ENCODE measurements at places on chromosomes 5 and 9.

- DNase-seq, result peak; percentile 50
Measured at GRCh38 chr9:90870621-90871326, 69.2 kb downstream of the SYK start.

- DNase-seq, result no peak
Measured at GRCh38 chr9:7403839-7404487, 395.6 kb downstream of the DMAC1 start.

DNA sequence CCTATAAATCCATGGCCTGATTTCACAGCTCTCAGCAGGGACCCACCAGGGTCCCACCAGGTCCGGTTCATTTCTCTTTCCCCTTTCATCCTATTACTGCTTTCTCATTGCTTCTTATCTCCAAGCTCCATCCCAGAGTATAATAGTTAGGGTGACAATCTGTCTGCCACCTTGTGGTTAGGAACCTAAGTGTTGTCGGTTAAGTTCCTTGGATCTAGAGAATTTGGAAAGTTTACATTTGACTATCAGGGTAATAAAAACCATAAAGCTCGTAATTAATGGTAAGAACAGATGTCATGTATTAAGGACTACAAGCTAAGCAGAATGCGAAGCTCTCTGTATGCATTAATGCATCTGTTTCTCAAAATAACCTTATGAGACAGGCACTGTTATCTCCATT, 259.1 kb downstream of the SH3GL2 start:
- DNase-seq, result no peak

DNA sequence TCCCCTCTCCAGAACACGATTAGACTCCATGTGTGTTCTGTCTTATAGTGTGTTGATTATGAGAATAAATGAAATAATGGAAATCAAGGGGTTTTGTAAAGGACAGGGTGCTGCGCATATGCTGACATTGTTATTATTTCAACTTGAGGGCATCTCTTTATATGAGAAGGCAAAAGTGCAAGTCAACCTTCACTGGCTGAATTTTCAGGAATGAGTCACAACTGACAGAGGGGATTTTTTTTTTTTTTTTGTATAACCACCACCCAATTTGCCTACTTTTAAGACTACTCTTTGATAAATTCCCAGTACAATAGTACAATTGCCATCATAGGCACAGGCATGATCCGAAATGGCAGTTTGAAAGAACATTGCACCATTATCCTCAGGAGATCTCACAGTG, 419.2 kb upstream of the NMUR2 start:
- DNase-seq, result no peak

GRCh38 chr5:126014676-126015075, 408.5 kb upstream of the GRAMD2B start:
- no peak for DNase-seq

DNA sequence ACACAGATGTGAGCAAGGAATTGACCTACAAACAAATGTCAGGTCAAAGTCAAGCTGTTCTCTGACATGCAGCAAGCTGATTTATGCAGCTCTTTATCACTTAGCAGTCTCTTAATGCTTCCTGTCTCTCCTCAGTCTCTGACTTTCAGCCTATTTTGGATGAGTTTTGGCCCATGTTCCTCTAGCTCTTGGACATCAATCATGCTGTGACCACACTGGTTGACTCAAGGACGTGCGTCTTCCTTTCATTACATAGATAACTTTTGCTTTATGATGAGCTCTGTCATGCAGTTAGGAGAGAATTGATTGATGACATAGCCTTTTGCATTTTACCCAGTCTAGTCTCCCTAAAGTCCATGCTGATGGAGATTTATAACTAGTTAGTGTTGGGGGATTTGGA, 9.4 kb upstream of the REEP5 start:
- no peak for DNase-seq

GRCh38 chr9:35869621-35870216, 482 bp downstream of the OR13J1 start:
- DNase-seq, result no peak

GRCh38 chr9:110975969-110976368, 62.3 kb downstream of the LPAR1 start:
- DNase-seq, result no peak

GRCh38 chr9:81687521-81688261, 1.7 kb downstream of the TLE1 start:
- DNase-seq, result no peak

- DNase-seq, result no peak
Measured at GRCh38 chr5:177553671-177554429, 513 bp downstream of the FAM193B start.

GRCh38 chr9:4936823-4937222, 48.2 kb upstream of the JAK2 start:
- no peak for DNase-seq

- DNase-seq, result no peak
Measured at GRCh38 chr5:4704951-4705350, 435.2 kb upstream of the ADAMTS16 start.

- DNase-seq, result no peak
Measured at GRCh38 chr5:122187426-122187825, 58.1 kb downstream of the ZNF474 start.

DNA sequence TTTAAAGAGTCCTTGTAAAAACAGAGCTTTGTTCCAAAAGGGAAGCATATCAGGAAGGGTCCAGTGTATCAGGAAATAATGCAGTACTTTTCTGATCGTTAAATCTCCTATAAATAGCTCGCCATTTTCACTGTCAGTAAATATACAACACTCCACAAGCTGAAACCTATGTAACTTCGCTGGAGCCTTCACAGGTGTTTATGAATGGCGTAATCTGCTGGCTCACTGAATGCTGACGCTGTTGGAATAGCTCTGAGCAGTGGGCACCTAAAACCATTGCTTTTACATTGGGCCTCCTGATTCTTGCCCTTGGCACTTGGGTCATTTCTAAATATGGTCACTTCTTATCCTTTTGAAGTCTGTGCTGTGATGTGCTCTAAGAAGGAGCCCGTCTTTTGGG, 4.3 kb downstream of the SHC3 start:
- DNase-seq, result no peak

GRCh38 chr5:179257176-179257682, 88.0 kb downstream of the ADAMTS2 start:
- DNase-seq, result no peak

GRCh38 chr5:15604986-15605385, 105.0 kb downstream of the FBXL7 start:
- no peak for DNase-seq

DNA sequence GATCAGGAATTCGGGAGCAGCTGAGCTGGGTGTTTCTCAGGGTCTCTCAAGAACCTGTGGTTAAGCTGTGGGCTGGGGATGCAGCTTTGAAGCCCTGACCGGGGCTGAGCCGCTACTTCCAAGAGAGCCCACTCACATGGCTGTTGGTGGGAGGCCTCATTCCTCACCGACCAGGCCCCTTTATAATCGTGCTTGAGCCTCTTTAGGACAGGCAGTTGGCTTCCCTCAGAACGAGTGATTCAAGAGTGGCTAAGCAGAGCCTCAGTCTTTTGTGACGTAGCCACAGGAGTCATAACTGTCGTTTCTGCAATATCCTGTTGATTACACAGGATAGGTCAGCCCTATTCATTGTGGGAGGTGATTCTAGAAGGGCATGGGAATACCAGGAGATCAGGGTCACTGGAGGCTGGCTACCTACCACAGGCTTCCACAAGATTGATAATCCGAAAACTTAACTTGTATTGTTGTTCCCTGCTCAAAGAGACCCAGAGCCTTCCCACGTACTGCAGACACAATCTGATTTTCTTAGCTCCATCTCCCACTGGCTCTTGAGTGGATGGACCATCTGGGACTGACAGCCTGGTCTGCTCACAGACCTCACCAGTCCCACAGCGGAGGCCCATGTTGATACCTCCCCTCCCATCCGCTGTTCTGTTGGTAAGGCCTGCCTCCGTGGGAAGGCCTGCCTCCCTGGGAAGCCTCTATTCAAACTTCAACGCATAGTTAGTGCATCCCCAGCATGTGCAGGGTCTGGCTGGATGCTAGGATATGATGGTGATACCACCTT, 3.0 kb upstream of the ERGIC1 start:
- no peak for DNase-seq

DNA sequence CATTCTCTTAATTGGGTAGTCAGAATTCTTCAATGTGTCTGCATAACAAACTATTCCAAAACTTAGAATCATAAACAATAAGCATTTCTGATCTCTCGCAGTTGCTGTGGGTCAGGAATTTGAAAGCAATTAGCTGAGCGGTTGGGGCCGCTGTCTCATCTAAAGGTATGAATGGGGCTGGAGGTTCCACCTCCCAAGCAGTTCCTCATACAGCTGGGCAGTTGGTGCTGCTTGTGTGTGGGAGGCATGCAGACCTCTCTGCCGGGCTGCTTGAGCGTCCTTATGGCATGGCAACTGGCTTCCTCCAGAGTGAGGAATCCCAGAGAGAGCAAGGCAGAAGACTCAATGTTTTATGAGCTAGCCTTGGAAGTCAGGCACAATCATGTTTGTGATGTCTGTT, 30.2 kb upstream of the SEMA4D start:
- no peak for DNase-seq

GRCh38 chr9:90019626-90020025, 414.8 kb downstream of the GADD45G start:
- DNase-seq, result no peak

DNA sequence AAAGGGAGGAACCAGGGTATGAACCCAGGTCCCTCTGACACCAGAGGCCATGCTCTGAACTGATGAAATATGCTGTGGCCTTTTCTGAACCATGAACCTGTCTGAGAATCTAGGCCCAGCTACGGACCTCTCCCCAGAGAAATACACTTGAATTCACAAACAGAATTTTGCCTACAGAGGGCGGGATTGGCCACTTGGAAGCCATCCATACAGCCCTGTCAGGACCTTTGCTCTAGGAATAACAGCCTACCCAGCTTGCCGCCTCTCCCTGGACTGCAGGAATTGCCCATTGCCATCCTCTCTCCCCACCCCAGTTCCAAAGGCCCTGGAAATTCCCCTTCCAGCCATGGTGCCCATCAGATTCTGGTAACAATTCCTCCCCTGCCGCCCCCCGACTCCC, 26.6 kb downstream of the MORN5 start:
- DNase-seq, result no peak

- DNase-seq, result peak; percentile 1
Measured at GRCh38 chr5:79236970-79237739, 1.2 kb downstream of the JMY start.

GRCh38 chr5:136011414-136012001, 17.3 kb upstream of the TGFBI start:
- no peak for DNase-seq

DNA sequence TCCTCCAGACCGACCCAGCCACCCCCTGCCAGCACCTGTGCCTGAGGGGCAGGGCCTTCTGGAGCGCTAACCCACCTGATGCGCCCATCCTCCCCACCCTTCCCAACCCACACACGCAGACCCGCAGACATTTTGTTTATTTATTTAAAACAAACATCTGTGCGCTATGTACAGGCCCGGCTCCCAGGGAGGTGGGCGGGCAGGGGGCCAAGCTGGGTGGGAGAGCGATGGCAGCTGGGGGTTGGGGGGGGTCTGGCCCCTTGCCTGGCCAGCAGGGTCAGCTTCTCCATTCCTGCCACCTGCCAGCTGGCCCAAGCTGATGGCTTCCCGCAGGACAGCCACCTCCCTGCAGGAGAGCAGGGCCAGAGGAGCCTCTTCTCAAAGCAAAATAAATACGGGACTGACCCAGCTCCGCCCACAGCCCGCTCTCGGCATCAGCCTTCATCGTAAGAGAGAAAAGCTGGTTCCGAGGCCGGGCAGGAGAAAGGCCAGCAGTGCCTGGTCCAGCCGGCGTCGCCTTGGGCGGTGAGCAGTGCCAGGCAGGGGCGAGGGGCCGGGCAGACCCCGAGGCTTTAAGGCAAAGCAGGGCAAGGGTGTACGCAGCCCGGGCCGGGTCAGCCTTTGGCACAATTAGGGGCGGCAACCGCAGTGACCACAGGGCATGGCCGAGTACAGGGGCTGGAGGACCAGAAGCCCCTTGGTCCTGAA, 10.9 kb upstream of the CLIC3 start:
- DNase-seq, result no peak

GRCh38 chr9:106970219-106970975, 107.4 kb downstream of the ZNF462 start:
- no peak for DNase-seq

- DNase-seq, result no peak
Measured at GRCh38 chr5:105529851-105530250, 1967.3 kb upstream of the NUDT12 start.

- no peak for DNase-seq
Measured at GRCh38 chr5:129760636-129761325, 12.9 kb downstream of the MINAR2 start.

DNA sequence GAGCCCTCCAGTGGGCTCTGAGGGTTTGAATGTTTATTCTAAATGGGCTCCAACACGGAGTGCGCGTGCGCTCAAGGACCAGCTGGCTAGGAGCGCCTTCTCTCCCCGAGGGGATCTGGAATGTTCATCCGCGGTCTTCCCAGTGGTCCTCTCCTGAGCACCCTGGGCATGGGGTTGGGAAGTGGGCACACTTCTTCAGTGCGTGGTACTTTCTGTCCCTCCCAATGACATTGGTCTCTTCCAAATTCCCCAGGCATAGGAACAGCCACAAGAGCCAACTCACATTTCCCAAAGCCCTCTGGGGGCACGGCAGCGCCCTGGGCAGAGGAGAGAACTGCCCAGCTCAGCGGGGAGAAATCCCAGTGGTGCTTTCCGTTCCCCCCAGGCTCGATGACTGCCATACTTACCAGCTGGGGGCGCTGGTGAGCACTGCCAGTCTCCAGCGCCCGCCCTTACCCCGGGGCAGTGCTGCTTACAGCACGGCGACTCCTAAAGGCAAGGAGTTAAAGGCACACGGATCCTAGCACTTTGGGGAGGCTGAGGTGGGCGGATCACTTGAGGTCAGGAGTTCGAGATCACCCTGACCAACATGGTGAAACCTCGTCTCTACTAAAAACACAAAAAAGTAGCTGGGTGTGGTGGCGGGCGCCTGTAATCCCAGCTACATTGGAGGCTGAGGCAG, 29.9 kb upstream of the OBP2B start:
- no peak for DNase-seq

DNA sequence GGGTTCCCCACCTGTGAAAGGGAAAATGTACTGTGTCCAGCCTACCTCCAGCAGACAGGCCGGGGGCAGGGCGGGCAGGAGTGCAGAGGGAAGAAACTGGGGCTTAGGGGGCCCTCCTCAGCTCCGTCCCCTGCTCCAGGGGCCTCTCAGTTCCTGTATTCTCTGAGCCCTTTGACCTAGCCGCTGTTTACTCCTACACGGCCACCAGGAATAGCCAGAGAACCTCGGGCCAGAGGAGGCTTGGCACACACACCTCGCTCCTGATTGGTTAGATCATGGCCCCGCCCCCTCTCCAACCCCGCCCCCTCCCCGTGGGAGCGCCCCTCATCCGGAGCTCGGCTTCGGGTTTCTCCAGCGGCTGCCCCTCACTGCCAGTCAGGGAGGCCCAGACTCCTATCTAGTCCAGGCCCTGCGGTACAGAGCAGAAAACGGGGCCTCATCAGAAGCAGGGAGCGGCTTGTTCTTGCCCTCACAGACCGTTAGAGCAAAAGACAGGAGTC, 2.2 kb downstream of the ST6GALNAC6 start:
- DNase-seq, result no peak

DNA sequence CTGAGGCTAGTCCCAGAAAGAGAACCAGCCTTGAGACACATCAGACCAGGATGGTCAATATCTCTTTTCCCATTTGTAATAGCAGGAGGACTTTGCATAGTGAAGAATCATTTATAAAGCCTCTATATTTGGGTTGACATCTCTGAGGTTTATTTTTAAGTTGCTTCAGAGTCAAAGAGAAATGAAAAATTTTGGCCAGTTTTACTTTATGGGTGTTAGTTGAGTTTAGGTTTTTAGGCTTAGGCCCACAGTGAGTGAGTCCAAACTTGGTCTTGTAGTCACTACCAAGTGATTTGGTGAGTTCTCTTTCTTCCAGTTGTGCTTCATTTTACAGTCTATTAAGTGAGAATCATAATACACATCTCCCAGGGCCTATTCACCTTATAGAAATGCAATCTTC, 5.3 kb upstream of the MEF2C start:
- no peak for DNase-seq
